ENCODE measurements at places on chromosomes 7 and 10.

DNA sequence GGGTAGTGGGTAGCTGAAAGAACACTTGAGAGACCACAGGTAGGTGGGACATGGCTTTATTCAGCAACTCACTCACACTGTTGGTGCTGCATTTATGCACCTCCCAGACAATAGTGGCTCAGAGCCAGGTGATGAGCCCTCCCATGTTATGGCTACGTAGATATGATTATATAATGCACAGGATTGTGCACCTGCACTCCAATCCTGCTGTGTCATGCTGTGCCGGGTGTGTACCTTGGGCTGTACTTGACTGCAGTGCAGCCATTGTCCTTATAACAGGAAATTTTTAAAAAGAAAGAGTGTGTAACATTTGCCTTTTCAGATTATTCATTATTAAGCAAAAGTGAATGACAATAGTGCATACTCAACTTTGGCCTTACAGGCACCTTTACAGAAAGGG, 366.1 kb upstream of the BMPER start:
- DNase-seq, result no peak

DNA sequence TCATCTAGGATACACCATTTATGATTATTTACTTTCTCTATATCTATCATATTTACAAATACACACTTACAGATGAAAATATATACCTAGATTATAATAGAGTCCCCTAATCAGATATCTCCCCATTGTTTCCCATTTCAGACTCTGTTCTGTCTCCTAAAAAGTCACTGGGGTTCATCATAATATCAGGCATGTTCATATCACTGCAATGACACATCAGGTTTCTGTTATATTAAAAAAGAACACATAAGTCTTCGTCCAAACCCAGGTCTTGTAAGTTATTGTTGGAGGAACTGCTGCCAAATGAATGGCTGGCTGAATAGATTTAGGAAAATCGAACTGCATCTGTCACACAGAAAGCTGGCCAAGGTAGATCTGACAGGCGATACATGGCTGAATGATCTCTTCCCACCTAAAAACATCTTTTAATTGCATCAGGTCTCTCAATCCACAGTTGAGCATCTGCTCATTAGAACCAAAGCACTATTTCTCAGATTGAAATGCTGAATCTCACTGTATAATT, 178.7 kb downstream of the CACNA2D1 start:
- DNase-seq, result no peak

DNA sequence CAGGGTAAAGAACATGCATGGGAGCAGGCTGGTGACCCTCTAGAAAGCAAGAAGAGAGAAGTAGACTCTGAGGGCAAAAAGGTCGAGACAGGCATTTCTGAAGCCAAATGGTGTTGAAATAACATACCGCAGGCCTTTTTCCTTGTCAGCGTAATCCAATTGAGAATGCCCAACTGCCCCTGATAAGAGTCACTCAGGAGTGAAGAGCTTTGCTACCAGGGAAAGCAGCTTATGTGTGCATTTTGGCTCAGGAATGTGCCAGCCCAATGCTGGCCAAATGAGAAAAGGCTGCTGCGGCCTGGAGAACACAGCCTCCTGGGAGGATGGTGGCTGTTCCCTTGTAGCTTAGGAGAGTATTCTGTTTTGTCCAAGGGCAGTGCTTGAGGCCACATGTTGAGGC, 61.4 kb upstream of the NFKB2 start:
- no peak for DNase-seq

GRCh38 chr10:48466611-48467240, 138.1 kb downstream of the ARHGAP22 start:
- no peak for DNase-seq

DNA sequence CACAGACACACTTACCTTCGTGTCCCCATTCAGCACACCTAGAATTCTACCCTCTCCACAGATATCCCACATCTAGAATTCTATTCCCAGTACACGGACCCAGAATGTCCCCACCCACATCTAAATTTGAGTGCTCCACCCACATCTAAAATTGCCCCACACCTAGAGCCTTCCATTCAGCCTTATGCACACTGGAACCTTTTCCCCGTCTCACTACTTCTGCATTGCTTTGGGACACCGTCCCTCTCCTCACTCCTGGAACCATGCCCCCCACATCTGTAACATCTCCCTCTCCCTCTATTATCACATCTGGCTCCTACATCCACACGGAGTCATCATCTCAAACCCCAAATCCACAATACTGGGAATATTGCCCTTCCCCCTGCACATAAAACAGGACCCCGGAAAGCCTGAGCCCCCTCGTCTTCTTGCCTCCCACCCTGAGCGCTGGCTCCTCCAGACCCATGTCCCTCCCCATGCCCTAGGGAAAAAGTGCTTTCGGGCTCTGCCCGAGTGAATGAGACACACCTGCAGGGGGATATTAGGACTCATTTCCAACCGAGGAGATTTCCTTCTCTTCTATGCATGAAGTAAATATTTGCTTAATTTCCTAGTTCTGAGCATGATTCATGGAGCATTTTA, 125.8 kb upstream of the UNC5B start:
- DNase-seq, result no peak

GRCh38 chr7:28629216-28629842, 217.0 kb downstream of the CREB5 start:
- no peak for DNase-seq

GRCh38 chr10:132901351-132901750, 41.0 kb downstream of the CFAP46 start:
- no peak for DNase-seq

GRCh38 chr7:831596-832166, 595 bp upstream of the SUN1 start:
- no peak for DNase-seq

DNA sequence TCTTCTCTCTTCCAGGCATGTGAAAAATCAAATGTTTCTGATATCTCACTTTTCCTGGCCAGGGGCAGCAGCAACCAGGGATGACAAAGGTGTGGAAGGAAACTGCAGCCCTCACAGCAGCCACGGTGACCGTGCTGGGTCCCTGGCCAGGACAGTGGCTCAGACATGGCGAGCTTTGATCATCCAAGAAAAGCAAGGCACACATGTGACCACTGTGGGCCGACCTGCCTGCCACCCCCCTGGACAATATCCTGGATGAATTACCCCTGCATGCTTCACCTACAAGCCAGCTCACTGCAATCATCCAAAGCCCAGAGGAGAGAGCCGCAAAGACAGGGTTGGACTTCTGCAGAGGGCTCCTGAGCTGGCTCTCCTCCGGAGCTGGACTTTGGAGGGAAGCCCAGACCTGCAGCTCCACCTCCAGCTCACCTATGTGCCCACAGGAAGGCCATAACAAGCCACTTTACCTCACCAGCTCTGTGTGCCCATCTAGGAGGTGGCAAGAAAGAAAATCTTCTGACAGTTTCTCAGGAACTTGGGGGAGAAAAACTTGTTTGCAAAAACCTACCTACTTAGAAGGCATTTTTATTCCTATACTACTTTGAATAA, 2.7 kb downstream of the CHST15 start:
- no peak for DNase-seq

GRCh38 chr10:86944031-86944419, 13.4 kb downstream of the MMRN2 start:
- no peak for DNase-seq

GRCh38 chr7:105940109-105940508, 23.0 kb upstream of the CDHR3 start:
- DNase-seq, result no peak

DNA sequence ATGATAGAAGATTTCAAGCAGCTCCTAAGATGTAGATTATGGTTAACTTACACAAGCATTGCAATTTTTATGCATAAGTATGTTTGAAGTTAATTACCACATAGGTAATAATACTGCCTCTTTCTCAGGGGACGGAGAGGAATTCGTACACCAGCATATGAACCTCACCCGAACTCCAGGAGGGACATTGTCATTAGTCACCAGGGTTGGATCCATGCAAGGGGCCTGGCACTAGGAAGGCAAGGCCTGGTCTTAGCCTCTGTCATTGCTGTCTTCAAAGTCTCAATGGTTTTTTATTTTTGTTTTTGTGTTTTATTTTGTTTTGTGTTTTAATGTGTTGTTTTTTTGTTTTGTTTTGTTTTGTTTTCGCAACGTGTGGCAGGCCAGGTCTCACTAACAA, 145.6 kb upstream of the PPP2R2D start:
- no peak for DNase-seq

DNA sequence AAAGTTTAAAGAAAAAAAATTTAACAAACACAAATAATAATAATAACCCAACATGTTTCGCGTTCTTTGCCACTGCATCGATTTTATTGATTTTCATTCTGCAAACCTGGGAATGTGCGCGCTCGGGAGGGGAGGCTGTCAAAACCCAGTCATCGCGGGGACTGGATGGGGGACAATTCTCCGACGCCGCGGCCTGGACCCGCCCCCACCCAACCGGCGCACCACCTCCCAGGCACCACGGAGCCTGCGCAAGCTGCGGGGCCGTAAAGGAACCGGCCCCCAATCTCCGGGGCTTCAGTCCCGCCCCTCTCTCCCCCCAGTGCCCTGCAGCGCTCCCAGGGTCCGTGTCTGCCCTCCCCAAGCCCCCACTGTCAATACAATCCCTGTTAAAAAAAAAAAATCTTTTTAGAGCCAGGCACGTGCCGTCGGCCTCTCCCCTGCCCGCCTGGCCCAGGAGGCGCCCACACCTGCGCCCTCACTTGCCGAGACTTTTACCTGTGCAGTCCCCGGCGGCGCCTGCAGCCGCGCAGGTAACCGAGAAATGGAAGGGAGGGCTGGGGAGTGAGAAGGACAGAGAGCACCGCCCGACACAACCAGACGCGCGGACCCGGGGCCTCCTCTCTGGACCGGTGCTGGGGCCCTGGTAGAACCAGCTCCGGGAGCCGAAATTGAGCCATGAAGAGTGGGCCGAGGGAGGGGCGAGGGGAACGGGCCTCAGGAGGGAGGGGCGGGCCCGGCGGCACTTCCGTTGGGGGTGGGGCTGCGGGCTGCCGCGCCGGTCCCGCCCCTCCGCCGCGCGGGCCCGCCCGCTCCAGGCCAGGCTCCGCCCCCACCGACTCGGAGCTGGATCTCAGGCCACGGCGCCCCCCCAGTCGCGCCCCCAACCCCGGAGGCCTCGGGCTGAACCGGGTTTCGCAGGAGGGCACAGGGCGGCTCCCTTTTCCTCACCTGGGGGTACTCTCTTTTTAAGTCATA, 7.6 kb upstream of the ZNF503 start:
- DNase-seq, result peak; percentile 47

DNA sequence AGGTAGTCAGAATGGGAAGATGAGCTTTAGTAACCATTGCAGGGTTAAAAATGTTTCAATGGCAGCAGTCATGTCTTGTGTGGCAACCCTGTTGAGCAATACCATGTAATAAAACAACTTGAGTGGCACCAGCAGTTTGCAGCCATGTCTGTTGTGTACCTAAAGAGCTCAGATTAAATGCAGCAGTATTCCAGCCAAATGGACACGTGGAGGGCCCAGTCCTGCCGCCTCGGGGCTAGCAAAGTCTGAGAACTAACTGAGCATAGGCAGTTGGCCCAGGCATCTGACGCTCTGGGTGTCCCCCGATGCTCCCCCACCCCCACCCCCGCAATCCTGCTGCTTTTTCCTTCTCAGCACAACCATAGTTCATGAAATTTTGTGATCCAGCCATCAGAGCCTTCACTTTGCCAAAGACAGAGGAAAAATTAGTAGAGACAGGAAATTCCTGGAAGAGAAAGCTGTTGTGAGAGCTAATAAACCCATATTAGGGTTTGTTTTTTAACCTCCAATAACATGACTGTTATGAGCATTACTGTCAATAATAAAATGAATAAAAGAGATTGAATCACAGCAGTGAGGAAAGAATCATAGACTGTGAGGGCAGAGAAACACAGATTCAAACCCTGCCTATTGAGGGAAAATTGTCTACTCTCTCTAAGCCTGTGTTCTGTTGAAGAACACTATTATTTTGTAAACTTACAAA, 220.6 kb upstream of the RHOBTB1 start:
- no peak for DNase-seq

DNA sequence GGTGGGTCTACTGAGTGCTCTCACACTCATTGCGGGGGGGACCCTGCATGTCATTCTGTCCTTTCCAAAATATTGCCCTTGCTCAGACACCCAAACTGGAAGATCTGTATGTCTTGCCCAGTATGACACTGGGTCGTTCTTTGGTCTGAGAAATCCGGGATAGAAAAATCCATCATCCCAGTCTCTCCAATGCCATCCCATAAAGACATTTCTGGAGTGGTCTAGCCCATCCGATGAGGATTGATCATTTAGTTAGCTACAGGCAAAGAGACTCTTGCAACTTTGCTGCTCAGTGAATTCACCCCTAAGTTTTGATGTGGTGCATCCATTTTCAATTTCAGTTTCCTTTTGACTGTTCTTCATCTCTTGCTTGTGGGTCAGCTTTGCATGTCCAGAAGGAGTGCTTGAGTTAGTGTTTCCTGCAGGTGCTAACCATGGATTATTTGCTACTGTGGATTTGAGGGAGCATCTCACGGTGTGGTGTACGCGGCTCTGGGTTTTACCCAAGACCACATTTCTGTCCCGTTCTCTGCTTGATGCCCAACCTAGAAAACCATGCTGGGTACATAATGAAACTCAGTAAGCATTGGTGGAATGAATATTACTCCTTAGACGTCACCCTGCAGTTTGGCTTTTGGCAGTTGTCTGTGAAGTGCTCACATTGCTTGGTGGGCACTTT, 247.0 kb upstream of the MKI67 start:
- DNase-seq, result no peak

- DNase-seq, result no peak
Observed at GRCh38 chr10:59362959-59363381, 621 bp upstream of the FAM13C start.

DNA sequence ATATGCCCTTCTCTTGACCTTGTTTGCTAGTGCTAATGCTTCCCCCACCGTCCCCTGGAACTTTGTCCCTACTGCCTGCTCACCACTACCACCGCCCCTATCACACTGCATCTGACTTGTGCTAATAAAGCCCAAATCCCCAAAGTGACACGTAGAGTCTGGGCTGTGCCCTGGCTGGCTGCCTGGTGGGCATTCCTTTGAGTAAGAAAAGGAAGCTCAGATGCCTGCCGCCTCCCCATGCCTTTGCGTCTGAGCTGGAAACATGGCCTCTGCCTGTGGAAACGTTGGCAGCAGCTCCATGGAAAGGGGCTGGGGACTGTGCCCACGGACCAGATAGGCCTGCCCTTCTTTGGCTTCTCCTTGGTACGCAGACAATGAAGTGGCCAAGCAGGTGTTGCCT, 138.3 kb downstream of the CYP26A1 start:
- DNase-seq, result no peak

GRCh38 chr10:132897516-132898381, 44.6 kb downstream of the CFAP46 start:
- no peak for DNase-seq
